ENCODE measurements at places on chromosomes 7 and 10. TPM values are rescaled to one million over a fixed set of nuclear protein-coding genes. Genes with fewer than 3 reads are reported as not detected.

The ELN gene
- 2.2 TPM for total RNA-seq

The C10orf105 gene
- under 0.01 TPM for total RNA-seq

DNA sequence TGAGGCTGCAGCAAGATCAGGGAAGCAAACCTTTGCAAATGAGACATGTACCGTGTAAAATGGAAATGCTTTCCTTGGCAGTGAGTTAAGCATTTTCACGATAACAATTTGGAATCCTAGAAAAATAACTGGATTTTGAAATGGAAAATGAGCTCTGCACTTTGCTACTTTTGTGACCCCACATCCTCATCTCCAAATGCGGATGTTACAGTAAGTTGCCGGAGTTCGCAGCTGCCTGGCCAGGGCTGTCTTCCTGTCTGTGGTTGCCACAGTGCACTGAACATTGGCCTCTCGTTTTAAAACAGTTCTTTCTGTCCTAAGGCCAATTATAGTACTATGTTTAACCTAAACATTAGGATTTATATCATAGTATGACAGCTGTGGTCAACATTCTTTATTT lies 136.2 kb upstream of the FZD8 start:
- H3K4me1 ChIP-seq = no peaks in the 10 kb centered on the region
- H3K4me3 ChIP-seq = no peak overlapping the region
- no peak overlapping the region for H3K27ac ChIP-seq
- no peak for DNase-seq

GRCh38 chr10:60848126-60848525 lies 69.8 kb downstream of the CDK1 start:
- H3K27me3 ChIP-seq = no peaks in the 10 kb centered on the region
- no peak overlapping the region for H3K4me3 ChIP-seq
- H3K27ac ChIP-seq = no peak overlapping the region
- peaks cover 12% of the 10 kb centered on the region for H3K4me1 ChIP-seq
- no peaks in the 10 kb centered on the region for H3K36me3 ChIP-seq

- H3K36me3 ChIP-seq = no peaks in the 10 kb centered on the region
- peaks cover 6% of the 10 kb centered on the region for H3K27me3 ChIP-seq
- H3K4me3 ChIP-seq = no peak overlapping the region
- H3K4me1 ChIP-seq = peaks cover 4% of the 10 kb centered on the region
Measured at GRCh38 chr10:76113952-76114351, 682.5 kb downstream of the LRMDA start.

- no peaks in the 10 kb centered on the region for H3K27me3 ChIP-seq
- no peaks in the 10 kb centered on the region for H3K36me3 ChIP-seq
- H3K4me1 ChIP-seq = peaks cover 2% of the 10 kb centered on the region
- DNase-seq = no peak
- H3K27ac ChIP-seq = no peak overlapping the region
Measured at GRCh38 chr10:88386204-88386788, 196.8 kb downstream of the RNLS start.

DNA sequence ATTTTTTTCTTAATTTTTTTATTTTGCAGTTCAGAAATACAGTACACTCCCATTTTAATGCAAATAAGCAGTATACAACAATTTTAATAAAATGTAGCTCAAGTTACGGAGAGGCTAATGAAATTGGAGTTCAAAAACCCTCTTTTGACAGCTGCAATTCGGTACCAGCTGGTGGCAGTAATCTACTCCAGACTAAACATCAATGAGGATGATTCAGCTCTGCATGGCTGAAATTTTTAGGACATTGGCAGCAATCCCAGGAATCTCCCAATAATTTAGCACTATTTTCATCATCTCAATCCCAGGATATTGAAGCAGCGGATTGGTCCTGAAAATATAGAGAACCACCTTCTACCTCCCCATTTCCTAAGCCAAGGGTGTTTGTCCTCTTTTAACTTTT lies 278.8 kb downstream of the CACNA2D1 start:
- no peak overlapping the region for H3K27ac ChIP-seq
- peaks cover 2% of the 10 kb centered on the region for H3K4me1 ChIP-seq
- peak; percentile 79 for DNase-seq
- no peak overlapping the region for H3K4me3 ChIP-seq

GRCh38 chr10:57018452-57018851 lies 657.4 kb upstream of the ZWINT start:
- H3K4me1 ChIP-seq = no peaks in the 10 kb centered on the region
- DNase-seq = no peak
- no peak overlapping the region for H3K27ac ChIP-seq
- no peaks in the 10 kb centered on the region for H3K27me3 ChIP-seq
- no peaks in the 10 kb centered on the region for H3K36me3 ChIP-seq
- H3K4me3 ChIP-seq = no peak overlapping the region

DNA sequence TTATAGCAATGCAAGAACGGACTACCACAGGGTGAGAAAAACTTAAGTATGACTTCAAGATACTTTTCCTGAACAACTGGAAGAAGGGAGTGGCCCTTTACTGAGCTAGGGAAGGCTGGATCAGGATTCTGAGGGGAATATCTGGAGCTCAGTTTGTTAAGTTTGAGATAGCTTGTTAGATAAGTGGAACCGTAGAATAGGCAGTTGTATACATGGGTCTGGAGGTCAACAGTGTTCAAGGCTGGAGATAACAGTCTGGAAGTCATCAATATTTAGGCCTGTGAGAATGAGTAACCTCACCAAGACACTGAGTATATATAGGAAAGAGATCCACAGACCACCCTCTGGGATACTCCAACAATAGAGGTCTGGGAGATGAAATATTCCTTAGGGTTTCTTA lies 7.2 kb downstream of the PLEKHA1 start:
- no peak for DNase-seq
- H3K27ac ChIP-seq = no peak overlapping the region
- H3K27me3 ChIP-seq = no peaks in the 10 kb centered on the region
- no peaks in the 10 kb centered on the region for H3K36me3 ChIP-seq
- H3K4me3 ChIP-seq = no peak overlapping the region

Data from IMR-90 (cell line).